ENCODE measurements at places on chromosomes 1 and 21.

GRCh38 chr1:38454236-38454635 lies 405.3 kb downstream of the RRAGC start:
- no peak for DNase-seq

DNA sequence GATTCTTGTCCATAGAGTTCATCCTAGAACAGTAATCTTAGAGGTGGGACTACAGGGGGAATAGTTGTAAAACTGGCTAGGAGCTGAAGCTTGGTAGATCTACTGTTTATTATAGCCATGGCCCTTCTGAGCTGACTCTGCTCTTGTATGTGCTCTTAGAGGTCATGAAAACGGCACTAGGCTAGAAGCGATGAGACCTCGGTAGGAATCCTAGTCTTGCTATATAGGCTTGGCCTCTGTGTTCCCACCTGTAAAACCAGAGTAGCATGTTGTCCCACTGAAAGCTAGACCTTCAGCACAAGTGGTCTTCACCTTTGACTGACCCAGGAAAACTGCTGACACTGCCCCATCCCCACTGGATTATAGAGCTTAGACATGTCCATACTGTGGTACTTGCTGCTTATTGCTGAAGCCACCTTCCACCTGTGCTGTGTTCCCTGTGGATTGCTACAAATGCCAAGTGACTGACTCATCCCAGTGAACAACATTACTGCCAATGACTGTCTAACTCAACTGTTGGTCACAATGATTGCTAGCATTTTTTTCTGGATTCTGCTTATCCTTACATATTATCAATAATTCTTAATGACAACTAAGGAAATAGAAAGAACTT lies 23.0 kb upstream of the PIGC start:
- DNase-seq = no peak

DNA sequence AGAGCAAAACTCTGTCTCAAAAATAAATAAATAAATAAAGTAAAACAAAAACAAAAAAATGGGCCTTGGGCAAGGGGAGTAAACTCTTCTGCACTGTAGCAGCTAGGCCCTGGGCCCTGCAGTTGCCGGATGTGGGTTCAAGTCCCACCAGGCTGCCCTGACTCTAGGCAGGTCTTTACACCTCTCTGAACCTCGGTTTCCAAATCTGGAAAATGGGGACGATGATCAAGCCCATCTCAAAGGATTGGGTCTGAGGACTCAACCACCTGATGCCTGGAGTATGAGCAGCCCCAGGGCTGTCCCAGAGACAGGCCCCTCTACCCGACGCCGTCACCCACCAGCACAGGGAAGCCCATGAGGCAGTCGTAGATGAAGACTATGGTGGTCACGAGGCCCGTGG lies 7.5 kb downstream of the GPR153 start:
- DNase-seq = no peak

- DNase-seq = no peak
These were observed 131.2 kb downstream of the URB2 start for GRCh38 chr1:229757226-229757625.

- no peak for DNase-seq
These were observed 28.7 kb downstream of the IFI44 start for GRCh38 chr1:78678324-78678723.

DNA sequence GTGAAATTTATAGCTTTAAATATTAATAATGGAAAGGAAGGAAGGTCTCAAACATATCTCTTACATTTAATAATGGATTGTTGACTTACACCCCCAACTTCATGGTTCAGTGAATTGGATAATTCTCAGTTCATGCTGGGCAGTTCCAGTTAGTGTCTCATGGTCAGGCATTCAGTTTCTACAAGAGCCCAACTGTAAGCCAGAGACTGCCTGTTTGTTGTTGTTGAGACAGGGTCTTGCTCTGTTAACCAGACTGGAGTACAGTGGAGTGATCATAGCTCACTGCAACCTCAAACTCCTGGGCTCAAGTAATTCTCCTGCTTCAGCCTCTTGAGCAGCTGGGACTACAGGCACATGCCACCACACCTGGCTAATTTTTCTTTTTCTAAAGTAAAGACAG lies 5.0 kb upstream of the DMAP1 start:
- DNase-seq = no peak
